Cardiac septum (tissue), 1 donor: ENCODE measurements at places on chromosomes 3 and 15. TPM values are rescaled to one million over a fixed set of nuclear protein-coding genes. Genes with fewer than 3 reads are reported as not detected.

GRCh38 chr3:36729204-36730056, 34.9 kb downstream of the DCLK3 start:
- no peak for DNase-seq

GRCh38 chr3:187130346-187131066, 8.8 kb downstream of the RPL39L start:
- no peak for DNase-seq

- no peak for DNase-seq
Observed at GRCh38 chr15:44570361-44570760, 33.4 kb downstream of the EIF3J start.

DNA sequence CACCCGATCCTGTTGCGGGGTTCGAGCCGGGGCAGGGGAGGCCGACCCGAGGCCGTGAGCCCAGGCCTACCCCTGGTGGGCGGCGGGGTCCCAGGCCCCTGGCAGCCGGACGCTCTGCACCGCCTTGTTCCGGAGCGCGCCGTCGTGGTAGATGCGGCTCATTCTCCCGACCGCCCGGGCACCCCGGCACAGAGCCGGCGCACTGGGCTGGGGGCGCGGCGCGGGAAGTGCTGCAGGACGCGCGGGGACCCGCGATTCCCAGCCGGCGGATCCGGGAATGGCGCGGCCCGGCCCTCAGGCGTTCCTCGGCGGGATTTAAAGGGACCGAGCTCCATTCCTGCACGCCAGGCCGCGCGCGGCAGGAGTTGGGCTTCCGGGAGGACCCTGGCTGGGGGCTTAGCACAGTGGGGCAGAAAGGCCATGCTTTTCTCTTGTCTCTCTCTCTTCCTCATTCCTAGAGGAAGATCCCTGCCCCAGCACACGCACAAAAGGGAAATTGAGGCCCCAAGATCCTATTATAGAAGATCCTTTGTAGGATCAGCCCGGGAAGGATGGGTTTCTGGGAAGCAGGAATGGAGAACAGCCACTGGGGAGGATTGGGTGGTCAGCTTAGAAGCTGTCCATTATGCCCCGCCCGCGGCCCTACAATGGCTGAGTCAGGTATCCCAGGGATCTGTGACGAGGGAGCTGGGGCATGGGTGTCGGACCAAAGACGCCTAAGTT, at the start of gene ARPIN:
Gene ARPIN, minus strand, starts transcription at position 279 of the 723 bp plus-strand sequence. Its CDS starts 117 bp downstream, at position 162.
- DNase-seq = no peak

DNA sequence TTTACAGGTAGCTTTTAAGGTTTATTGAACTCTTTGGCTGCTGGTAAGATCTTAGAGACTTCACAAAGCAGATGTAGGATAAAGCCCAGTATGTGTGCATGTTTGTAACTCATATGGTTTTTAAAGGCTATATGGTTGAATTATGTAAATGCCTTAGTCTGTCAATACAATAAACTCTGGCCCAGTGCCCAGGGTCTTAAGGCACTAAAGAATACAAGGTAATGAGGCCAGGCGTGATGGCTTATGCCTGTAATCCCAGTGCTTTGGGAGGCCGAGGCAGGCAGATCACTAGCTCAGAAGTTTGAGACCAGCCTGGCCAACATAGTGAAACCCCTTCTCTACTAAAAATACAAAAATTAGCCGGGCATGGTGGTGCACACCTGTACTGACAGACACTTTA, 170.3 kb upstream of the CGNL1 start:
- no peak for DNase-seq

GRCh38 chr3:7209098-7209497, 348.2 kb downstream of the GRM7 start:
- DNase-seq = no peak

The CDCP1 gene
- total RNA-seq = 0.57 TPM

The HIGD2B gene
- not detected for total RNA-seq
